ENCODE measurements at places on chromosomes 6 and 20. TPM values are rescaled to one million over a fixed set of nuclear protein-coding genes. Genes with fewer than 3 reads are reported as not detected.

DNA sequence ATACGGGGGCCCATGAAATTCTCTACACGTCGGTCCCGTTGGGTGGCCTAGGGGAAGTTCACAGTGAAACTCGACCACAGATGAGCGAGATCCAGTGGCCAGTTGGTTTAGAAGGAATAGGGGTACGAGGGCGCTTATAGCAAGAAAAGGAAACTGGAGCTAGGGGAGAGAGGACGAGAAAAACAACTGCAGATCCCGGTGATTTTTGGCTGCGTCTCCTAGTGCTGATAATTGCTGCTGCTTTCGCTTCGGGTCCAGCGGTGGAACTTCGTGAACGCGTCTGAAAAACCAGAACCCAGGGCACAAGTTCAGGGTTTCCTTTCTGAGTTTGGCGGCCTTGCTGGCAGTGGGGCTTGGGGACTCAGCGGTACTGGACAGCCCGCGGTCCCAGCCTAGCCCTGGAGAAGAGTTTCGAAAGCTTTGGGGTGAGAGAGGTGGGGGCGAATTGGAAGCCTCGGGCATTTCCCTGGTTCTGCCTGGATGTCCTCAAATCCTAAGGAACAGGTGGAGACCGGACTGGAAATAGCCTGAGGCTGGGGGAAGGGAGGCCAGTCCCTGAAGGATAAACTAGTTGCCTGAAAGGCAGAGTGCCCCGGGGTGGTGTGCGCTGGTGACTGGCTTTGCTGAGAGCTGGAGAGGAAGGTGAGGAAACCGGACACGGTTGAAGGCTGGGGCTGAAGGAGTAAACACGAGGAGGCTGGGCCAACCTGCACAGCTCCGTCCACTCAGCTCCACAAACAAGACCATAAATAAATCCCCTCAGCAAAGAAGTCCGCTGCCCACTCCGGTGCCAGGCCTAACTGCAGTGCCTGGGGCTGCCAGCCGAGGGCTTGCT, 793 bp downstream of the GMPR start:
- H3K36me3 ChIP-seq = no peaks in the 10 kb centered on the region
- peak overlapping the region; percentile 75 for H3K4me3 ChIP-seq
- peaks cover 22% of the 10 kb centered on the region for H3K4me1 ChIP-seq
- H3K27me3 ChIP-seq = peaks cover 9% of the 10 kb centered on the region
- DNase-seq = no peak

GRCh38 chr6:148222846-148223245, 119.8 kb upstream of the SASH1 start:
- H3K4me3 ChIP-seq = no peak overlapping the region
- H3K27ac ChIP-seq = no peak overlapping the region
- no peak for DNase-seq
- no peaks in the 10 kb centered on the region for H3K27me3 ChIP-seq
- H3K36me3 ChIP-seq = no peaks in the 10 kb centered on the region
- H3K4me1 ChIP-seq = no peaks in the 10 kb centered on the region

The TFAP2D gene
- not detected for polyA plus RNA-seq

GRCh38 chr20:63167026-63167917, 48.7 kb downstream of the YTHDF1 start:
- no peak overlapping the region for H3K4me3 ChIP-seq
- H3K36me3 ChIP-seq = no peaks in the 10 kb centered on the region
- H3K27me3 ChIP-seq = no peaks in the 10 kb centered on the region
- H3K27ac ChIP-seq = no peak overlapping the region

- no peak overlapping the region for H3K4me3 ChIP-seq
- H3K4me1 ChIP-seq = peaks cover 13% of the 10 kb centered on the region
Measured at GRCh38 chr6:26592649-26593048, 4.1 kb upstream of the ABT1 start.

- H3K4me1 ChIP-seq = peaks cover 14% of the 10 kb centered on the region
- no peaks in the 10 kb centered on the region for H3K27me3 ChIP-seq
- H3K4me3 ChIP-seq = no peak overlapping the region
Measured at GRCh38 chr20:5864873-5865587, 85.3 kb downstream of the TRMT6 start.

GRCh38 chr6:6220718-6221117, 99.7 kb downstream of the F13A1 start:
- H3K27ac ChIP-seq = no peak overlapping the region
- DNase-seq = no peak
- H3K4me3 ChIP-seq = no peak overlapping the region
- no peaks in the 10 kb centered on the region for H3K27me3 ChIP-seq
- no peaks in the 10 kb centered on the region for H3K36me3 ChIP-seq

- H3K27ac ChIP-seq = no peak overlapping the region
- no peak for DNase-seq
- no peaks in the 10 kb centered on the region for H3K36me3 ChIP-seq
- no peak overlapping the region for H3K4me3 ChIP-seq
- no peaks in the 10 kb centered on the region for H3K27me3 ChIP-seq
- H3K4me1 ChIP-seq = no peaks in the 10 kb centered on the region
Measured at GRCh38 chr6:67736816-67737215, 898.3 kb upstream of the ADGRB3 start.

The ZNF217 gene
- 11.6 TPM for polyA plus RNA-seq

The BEND3 gene
- polyA plus RNA-seq = not detected

The NT5E gene
- polyA plus RNA-seq = 14.9 TPM

DNA sequence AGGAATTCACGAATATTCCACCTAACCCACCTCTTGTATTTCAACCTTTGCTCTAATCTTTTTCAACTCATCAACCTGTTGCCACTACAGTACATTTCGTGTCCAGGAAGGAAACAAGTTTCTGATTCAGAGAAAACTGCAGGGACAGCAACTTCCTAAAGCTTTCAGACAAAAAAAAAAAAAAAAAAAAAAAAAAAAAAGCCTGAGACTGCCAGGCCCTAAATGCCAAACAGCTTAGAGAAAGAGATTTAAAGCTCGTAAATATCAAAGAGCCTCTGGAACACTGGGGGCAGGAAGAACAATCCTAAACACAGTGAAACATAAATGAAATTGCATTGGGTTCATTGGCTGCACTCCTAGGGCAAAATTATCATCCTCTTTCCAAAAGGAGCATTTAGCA, 411.2 kb upstream of the SPTLC3 start:
- no peaks in the 10 kb centered on the region for H3K4me1 ChIP-seq
- no peak for DNase-seq
- H3K27ac ChIP-seq = no peak overlapping the region
- no peaks in the 10 kb centered on the region for H3K27me3 ChIP-seq

- no peak overlapping the region for H3K4me3 ChIP-seq
- H3K36me3 ChIP-seq = no peaks in the 10 kb centered on the region
- no peaks in the 10 kb centered on the region for H3K4me1 ChIP-seq
- no peaks in the 10 kb centered on the region for H3K27me3 ChIP-seq
- DNase-seq = no peak
Measured at GRCh38 chr6:23319582-23319981, 750.2 kb downstream of the HDGFL1 start.

The SLC24A3 gene
- not detected for polyA plus RNA-seq

DNA sequence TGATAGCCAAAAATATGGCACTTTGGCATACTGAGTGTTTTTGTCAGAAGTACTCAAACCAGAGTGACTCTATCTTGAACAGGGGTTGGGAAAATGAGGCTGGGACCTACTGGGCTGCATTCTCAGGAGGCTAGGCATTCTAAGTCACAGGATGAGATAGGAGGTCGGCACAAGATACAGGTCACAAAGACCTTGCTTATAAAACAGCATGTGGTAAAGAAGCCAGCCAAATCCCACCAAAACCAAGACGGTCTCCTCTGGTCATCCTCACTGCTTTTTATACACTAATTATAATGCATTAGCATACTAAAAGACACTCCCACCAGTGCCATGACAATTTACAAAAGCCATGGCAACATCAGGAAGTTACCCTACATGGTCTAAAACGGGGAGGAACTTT, 985.1 kb downstream of the HACE1 start:
- H3K4me3 ChIP-seq = no peak overlapping the region
- no peaks in the 10 kb centered on the region for H3K27me3 ChIP-seq
- H3K4me1 ChIP-seq = no peaks in the 10 kb centered on the region
- H3K27ac ChIP-seq = no peak overlapping the region
- no peak for DNase-seq

DNA sequence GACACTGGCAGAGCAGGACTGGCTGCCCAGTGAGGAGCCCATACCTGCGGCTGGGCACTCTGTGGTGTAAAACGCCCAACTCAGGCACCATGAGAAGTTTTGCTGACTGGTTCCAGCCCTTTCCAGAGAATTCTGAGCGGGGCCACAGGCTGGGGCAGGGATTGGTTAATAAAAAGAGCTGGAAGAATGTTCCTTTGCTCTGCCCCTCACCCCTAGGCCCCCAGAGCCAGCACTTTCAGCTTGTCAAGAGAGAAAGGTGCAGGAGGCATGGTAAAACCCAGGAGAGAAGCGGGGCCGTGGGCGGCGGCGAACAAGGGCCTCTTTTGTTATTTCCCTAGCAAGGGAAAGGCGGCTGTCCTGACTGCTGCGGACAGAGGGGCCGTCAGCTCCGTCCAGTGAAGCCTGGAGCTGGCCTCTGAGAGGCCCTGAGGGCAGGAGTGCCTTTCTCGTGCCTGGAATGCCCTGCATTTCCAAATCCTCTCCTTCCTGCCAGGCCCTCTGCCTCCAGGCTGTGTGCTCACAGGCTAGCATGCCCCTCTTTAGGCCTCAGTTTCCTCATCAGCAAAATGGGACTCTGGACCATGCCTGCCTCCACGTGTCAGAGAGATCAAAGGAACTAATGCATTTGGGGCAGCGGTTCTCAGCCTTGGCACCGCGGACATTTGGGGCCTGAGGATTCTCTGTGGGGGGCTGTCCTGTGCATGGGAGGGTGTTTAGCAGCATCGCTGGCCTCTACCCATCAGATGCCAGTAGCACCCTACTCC, 12.9 kb downstream of the SLC13A3 start:
- H3K27ac ChIP-seq = no peak overlapping the region
- H3K36me3 ChIP-seq = no peaks in the 10 kb centered on the region
- no peaks in the 10 kb centered on the region for H3K4me1 ChIP-seq
- no peak for DNase-seq

- no peak overlapping the region for H3K27ac ChIP-seq
- no peaks in the 10 kb centered on the region for H3K27me3 ChIP-seq
- no peaks in the 10 kb centered on the region for H3K4me1 ChIP-seq
- no peak overlapping the region for H3K4me3 ChIP-seq
- no peaks in the 10 kb centered on the region for H3K36me3 ChIP-seq
Measured at GRCh38 chr6:101554231-101554630, 160.7 kb downstream of the GRIK2 start.

DNA sequence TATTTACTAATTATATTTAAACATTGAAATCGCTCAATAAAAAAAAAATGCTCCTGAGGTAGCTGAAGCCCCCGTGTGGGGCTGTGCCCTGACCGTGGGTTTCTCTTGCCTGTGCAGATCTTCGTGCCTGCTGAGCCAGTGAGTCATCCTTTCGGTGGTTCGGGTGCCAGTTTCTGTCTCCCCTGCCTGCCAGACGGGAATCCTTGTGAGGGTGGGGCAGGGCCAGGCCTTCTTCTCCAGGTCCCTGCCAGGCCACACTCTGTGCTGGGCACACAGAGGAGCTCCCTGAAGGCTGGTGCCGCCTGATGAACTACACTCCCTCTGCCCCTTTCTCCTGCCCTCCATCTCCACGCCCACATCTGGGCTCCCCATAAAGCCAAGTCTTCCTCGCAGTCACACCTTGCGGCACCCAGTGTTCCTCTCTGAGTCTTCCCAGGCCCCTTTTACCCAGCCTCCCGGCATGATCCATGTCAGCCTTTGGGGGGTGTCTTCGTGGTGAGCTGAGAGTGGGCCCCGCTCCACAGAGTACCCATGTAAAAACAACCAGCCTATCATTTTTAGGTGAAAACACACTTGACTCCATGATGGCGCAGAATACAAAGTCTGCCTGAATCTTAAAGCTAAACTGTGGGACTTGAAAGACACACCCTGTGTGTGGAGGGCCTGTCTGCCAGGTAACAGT, 19.3 kb downstream of the FGD2 start:
- H3K4me3 ChIP-seq = no peak overlapping the region
- H3K36me3 ChIP-seq = no peaks in the 10 kb centered on the region
- no peaks in the 10 kb centered on the region for H3K27me3 ChIP-seq
- H3K27ac ChIP-seq = no peak overlapping the region

The ATP6V1G2 gene
- polyA plus RNA-seq = 0.84 TPM

DNA sequence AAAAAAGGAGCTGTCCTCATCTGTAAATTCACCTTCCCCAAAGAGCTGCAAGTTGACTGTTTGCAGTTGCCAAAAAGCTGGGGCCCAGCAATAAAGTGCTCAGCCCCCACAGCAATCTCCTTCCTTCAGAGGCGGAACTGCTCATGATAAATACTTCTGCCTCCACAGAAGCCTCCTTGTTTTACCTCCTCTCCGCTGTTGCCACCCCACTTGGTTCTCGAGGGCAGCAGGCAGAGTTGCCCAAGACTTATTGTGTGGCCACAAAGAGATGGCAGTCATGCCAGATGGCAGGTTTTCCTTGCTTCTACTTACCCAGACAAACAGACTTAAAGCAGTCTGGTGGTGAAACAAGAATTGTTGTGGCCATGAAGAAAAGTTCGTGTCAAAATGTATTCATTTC, 66.3 kb downstream of the SLX4IP start:
- H3K4me1 ChIP-seq = peaks cover 14% of the 10 kb centered on the region
- no peaks in the 10 kb centered on the region for H3K27me3 ChIP-seq
- DNase-seq = peak; percentile 11
- no peak overlapping the region for H3K27ac ChIP-seq
- H3K36me3 ChIP-seq = no peaks in the 10 kb centered on the region

The DPPA5 gene
- polyA plus RNA-seq = not detected

DNA sequence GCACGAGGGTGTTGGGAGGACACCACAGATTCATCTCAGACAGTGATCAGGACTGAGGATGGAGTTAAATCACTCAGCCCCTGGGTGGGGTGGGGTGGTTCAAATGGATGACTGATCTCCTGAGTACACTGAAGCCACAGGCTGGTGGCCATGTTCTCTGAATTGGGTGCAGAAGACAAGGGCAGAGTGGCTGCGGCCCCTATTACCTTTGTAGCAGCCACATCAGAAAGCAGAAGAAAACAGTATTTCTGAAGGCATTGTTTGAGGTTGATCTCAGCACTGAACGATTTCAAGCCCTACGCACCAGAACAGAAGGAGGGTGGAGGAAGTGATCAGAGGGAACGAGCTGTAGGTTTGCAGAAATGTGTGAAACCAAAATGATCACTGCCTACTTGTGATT, 71.6 kb downstream of the SH3BGRL2 start:
- H3K36me3 ChIP-seq = no peaks in the 10 kb centered on the region
- H3K4me3 ChIP-seq = no peak overlapping the region
- no peaks in the 10 kb centered on the region for H3K4me1 ChIP-seq
- no peak for DNase-seq

The VSX1 gene
- polyA plus RNA-seq = not detected

DNA sequence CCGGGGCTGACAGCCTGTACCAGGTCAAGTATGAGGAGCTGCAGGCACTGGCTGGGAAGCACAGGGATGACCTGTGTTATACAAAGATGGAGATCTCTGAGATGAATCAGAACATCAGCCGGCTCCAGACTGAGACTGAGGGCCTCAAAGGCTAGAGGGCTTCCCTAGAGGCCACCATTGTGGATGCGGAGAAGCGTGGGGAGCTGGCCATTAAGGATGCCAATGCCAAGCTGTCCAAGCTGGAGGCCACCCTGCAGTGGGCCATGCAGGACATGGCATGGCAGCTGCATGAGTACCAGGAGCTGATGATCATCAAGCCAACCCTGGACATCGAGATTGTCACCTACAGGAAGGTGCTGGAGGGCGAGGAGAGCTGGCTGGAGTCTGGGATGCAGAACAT, 46.8 kb downstream of the KIAA0319 start:
- no peaks in the 10 kb centered on the region for H3K27me3 ChIP-seq
- no peak overlapping the region for H3K4me3 ChIP-seq
- no peak for DNase-seq
- H3K4me1 ChIP-seq = no peaks in the 10 kb centered on the region
- no peaks in the 10 kb centered on the region for H3K36me3 ChIP-seq
